ENCODE measurements at places on chromosomes 7 and 10.

GRCh38 chr7:41940760-41941343 is 238.0 kb upstream of the INHBA start:
- peak; percentile 86 for DNase-seq

- peak; percentile 59 for DNase-seq
These were observed 934 bp downstream of the PRTFDC1 start for GRCh38 chr10:24951201-24952142.

DNA sequence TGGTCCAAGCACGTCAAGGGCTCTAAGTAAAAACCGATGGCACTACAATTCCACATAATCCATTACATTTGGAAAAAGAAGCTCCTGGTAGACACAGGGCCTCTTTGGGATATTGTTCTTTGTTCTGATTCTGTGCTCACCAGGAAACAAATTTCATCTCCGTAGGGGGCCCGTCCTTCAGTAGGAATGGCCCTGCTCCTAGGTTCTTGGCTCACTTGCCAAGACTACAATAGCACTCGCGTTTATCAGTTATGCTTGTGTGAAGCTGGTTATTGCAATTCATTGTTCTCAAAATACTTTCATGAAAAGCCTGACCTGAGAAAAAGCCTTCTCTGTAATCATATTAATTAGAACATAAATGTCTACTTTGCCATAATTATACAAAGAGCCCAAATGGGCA is 10.3 kb upstream of the ZC3HAV1L start:
- DNase-seq: no peak

DNA sequence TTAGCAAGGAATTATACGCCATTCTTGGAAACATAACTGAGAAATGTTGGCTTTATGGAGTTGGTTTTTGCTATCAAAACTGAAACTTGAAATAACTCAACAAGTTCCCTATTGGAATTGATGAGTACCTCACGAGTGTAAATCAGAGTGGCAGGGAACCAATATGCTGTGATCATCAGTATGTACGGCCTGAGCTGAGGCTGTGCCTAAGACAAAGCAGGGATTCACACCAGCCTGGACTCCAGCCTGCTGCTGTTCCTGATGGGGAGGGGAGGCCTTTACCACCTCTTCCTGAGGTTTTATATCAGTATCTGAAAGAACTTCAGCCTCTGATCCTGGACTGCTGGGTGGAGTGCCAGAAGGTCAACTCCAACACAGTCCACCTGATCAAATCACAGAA is 52.7 kb downstream of the CRTAC1 start:
- DNase-seq: no peak

GRCh38 chr7:156609010-156609877 is 31.3 kb upstream of the RNF32 start:
- no peak for DNase-seq
